Activated B cell treated with CpG ODN at 0.5 μM for 24 hours (primary cell): ENCODE measurements at places on chromosomes 6 and 20. TPM values are rescaled to one million over a fixed set of nuclear protein-coding genes. Genes with fewer than 3 reads are reported as not detected.

DNA sequence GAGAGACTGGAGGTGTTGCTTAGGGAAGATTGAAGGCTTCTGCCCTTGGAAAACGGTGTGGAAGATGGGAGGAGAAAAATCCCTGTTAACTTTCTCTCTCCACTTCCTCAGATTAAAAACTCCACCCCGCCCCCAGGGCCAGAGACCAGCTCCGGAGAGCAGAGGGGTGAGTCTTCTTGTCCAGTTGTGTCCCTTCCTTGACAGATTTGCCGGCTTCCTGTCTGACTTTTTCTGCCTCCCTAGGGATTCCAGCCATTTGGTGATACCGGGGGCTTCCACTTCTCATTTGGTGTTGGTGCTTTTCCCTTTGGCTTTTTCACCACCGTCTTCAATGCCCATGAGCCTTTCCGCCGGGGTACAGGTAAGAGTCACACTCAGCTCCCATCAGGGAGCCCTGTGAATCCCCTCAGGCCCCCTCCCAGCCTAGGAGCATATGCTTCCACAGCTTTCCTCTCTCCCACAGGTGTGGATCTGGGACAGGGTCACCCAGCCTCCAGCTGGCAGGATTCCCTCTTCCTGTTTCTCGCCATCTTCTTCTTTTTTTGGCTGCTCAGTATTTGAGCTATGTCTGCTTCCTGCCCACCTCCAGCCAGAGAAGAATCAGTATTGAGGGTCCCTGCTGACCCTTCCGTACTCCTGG, 1.7 kb downstream of the RNF5 start:
- DNase-seq, result no peak

GRCh38 chr6:1614448-1615150, 4.9 kb downstream of the FOXC1 start:
- peak; percentile 47 for DNase-seq

- DNase-seq, result no peak
Measured at GRCh38 chr6:157219201-157220200, 103.8 kb downstream of the TMEM242 start.

The SLC22A3 gene
- total RNA-seq, result not detected in 2 replicates

The MCCD1 gene
- total RNA-seq, result not detected in 2 replicates

DNA sequence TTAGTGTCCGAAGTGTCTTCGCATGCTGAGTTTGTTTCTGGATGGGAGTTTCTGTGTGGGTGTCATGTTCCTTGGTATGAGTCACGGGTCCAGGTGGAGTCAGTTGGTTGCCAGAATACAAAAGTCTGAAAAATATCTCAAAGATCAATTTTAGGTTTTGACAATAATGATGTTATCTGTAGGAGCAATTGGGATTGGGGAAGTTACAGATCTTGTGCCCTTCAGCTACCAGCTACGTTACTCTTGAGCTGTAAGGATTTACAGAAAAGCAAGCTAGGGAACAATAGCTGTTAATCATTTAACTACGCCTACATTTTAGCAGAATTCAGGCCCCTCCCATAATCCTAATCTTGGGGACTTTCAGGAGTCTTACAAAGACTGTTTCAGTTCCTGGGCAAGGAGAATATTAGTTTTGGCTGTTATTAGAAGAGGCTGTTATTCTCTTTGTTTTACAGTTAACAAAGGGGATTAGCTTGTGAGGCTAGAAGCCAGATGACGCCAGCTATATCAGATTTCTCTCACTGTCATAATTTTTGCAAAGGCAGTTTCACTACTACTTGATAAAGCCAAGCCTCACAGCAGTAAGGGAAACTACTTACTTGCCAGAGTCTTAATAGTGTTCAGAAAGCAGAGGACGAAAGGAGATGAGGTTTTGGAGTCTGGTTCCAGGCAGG, 15.4 kb upstream of the SLC22A16 start:
- no peak for DNase-seq

The PNPLA1 gene
- total RNA-seq, result not detected in 2 replicates

GRCh38 chr6:14819840-14820420, 425.9 kb upstream of the JARID2 start:
- no peak for DNase-seq

GRCh38 chr20:56157530-56158203, 90.9 kb upstream of the MC3R start:
- DNase-seq, result no peak

The WFDC2 gene
- 0.71 TPM in 1 of 2 replicates, not detected in the other for total RNA-seq

DNA sequence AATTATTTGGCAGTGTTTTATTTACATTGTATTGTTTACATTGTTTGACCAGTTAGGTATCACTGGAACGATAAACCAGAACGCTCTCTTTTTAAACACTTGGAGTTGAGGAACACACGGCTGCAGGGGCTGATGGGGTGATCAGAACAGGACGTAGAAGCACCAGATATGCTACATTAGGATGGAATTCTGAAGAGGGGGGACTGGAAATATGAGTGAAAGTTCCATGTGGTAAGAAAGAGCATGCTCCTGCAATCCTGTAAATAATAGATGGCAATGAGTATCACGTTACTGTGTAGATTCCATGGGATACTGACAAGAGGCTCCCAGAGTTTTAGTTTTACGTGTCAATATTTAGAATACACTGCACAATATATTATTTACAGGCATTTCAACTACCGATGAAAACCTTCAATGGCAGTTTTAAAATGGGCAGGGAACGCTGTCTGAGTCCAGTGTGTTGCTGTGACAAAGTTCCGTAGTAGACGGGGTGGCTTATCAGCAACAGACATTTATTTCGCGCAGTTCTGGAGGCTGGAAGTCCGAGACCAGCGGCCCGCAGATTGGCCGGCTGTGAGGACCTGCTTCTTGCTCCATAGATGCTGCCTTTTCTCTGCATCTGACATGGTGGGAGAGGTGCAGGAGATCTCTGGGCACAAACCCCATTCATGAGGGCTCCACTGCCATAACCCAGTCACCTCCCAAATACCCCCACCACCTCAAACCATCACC, 43.1 kb downstream of the SYNJ2 start:
- DNase-seq, result no peak

DNA sequence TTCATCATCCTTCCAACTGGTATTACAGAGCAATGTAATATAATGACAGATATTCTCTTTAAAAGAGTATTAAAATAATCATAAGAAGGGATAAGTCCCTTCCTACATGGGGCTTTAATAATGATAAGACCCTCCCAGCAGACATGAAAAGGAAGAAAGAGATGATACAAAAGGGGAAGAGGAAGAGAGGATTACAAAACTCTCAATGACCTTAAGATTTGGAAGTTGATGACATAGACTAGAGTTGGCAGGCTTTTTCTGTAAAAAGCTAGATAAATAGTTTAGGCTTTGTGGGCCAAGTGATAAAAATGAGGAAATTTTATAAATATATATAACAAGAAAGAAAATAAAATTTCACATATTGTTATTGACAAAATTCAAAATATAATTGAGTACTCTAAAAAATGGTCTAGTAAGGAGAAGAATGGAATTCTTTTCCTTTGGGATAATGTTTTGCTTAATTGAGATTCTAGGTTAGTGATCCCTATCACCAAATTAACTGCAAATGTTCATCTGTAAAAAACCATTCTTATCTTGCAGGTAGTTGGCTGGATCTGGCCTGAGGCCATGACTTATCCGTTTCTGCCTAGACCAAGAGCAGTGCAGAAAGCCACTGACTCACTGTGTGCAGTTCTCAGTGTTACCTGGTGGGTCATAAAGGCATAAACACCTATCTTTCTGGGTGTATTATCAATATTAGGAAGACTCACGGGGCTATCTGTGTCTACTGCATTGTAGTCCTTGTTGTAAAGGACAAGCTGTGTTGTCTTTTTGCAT, 11.0 kb downstream of the RIPOR2 start:
- DNase-seq, result no peak

GRCh38 chr20:40467703-40468411, 221.2 kb downstream of the MAFB start:
- no peak for DNase-seq

- no peak for DNase-seq
Measured at GRCh38 chr6:79467716-79468115, 69.5 kb downstream of the LCA5 start.

- peak; percentile 25 for DNase-seq
Measured at GRCh38 chr6:158030380-158031300, 49.0 kb downstream of the SYNJ2 start.

- no peak for DNase-seq
Measured at GRCh38 chr6:47424436-47424836, 53.2 kb upstream of the CD2AP start.

- no peak for DNase-seq
Measured at GRCh38 chr20:51342510-51343236, 199.8 kb downstream of the NFATC2 start.

DNA sequence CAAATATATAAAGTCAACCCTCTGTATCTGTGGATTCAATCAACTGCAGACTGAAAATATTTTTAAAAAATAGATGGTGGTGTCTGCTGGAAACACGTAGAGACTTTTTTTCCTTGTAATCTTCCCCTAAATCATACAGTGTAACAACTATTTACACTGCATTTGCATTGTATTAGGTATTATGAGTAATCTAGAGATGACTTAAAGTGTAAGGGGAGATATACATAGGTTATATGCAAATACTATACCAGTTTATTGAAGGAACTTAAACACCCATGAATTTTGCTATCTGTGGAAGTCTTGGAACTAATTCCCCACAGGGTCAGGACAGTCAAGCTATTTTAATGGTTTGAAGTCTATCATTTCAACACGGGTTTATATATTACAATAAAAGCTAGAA, 10.2 kb downstream of the HDAC2 start:
- no peak for DNase-seq

- DNase-seq, result no peak
Measured at GRCh38 chr6:53466257-53466656, 78.6 kb downstream of the GCLC start.

GRCh38 chr6:131840441-131840840, 32.6 kb downstream of the ENPP1 start:
- DNase-seq, result no peak

The LIN28B gene
- total RNA-seq, result not detected in 2 replicates

DNA sequence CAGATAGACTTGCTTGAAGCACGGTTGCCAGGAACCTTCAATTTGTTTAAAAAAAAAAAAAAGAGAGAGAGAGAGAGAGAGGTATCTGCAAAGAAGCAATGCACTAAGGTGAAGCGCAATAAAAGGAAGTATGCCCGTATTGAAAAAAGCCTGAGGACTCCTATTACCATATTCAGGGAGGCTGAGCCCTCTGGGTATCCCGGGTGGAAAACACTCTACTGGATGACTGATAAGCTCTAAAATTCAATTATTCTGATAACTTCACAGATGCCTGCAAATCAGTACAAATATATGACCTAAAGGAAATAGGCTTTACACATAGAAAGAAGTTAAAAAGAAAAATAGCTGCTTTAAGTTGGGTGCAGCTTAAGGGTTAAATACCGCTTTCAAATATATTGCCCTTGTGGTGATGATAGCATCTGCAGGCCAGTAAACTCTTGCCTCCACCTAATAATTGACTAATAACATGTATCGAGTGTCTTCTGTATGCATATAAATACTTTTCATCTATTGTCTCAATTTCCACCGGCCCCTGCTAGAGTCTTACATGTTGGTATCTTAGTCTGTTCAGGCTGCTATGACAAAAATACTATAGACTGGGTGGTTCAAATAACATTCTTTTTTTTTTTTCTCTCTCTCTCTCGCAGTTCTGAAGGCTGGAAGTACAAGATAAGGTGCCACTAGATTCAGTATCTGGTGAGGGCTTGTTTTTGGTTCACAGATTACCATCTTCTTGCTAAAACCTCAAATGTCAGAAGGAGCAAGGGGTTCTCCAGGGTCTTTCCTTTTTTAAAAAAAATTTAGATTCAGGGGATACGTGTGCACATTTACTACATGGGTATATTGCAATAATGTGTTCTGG, 187.4 kb upstream of the JARID2 start:
- DNase-seq, result no peak

DNA sequence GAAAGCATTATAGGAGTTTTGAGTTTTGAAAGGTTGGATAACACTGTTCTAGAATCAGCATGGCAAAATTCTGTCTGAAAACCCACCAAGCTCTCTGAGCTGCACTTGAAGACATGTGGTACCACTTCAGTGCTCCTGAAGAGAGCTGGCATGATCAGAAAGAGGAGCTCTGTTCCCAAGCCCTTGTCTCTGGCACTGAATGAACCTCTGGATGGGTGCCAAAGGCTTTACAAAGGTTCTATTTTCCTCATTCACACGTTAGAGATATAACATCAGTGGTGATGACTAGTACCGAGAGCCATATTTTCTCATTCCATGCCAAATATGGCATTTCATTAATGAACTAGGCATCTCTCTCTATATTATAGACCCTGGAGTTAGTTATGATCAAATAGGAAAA, 301.8 kb upstream of the ID4 start:
- DNase-seq, result no peak

The THEMIS gene
- not detected in 2 replicates for total RNA-seq

The TNFRSF21 gene
- 1.0 and 1.1 TPM in 2 replicates for total RNA-seq

- peak; percentile 53 for DNase-seq
Measured at GRCh38 chr6:25042036-25042521, 106.3 kb upstream of the RIPOR2 start.

DNA sequence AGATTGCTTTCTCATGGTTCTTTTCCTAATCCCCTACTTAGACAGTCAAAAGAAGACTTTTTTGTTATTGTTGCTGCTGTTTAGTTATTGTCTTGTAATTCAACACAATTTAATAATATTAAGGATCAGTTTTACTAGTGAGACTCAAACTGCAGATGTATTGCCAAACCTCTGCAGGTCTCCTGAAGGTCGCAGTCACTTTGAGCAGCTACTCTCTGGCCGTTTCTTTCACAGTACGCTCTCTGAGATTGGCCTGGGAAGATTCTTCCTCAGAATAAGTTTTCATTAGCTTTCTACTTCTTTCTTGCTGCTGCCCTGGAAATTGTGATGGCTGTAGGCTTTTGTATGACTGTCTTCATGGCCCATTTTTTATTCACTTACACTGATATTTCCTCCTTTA, 930.8 kb downstream of the QKI start:
- no peak for DNase-seq

The ZNF165 gene
- total RNA-seq, result 6.0 and 6.3 TPM in 2 replicates
